MV-4-11 (cell line): ENCODE measurements at places on chromosomes 7 and 10.

DNA sequence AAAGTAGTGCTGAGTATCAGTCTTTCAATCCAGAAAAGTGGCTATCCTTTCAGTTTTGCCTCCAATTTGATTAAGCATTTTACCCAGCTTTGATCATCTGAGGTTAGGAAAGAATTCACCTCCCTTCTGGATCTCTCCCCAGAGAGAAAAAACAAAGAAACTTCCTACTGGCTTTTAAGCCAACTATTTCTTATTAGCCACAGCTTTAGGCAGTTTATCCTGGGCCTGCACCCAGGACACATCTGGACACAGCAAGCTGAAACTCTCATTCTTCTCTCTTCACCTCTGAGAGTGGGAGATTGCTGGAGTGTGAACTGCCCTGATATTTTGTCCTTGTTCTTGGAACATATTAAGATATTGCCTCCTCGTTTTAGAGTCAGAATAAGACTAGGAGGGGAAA lies 43.5 kb upstream of the LSM8 start:
- no peak for DNase-seq

GRCh38 chr7:29139191-29139590 lies 7.1 kb downstream of the CPVL start:
- DNase-seq = no peak

DNA sequence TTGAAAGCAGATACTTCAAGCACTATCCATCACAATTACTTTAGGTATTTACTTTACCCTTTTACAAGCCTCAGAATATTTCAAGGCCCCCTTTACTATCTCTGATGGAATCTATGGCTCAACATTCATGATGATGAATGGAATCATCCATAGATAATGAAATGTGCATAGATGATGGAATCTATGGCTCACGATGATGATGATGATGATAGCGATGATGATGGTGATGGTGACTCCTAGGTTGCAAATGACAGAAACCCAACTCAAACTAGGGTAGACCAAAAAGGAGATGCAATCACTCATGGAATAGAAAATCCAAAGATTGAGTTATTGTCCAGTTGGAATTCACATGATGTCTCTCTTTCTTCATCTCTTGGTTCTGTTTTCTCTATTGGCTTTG lies 55.7 kb downstream of the NEBL start:
- DNase-seq = no peak

- DNase-seq = no peak
These were observed 57.1 kb downstream of the FIGNL1 start for GRCh38 chr7:50393076-50393475.

DNA sequence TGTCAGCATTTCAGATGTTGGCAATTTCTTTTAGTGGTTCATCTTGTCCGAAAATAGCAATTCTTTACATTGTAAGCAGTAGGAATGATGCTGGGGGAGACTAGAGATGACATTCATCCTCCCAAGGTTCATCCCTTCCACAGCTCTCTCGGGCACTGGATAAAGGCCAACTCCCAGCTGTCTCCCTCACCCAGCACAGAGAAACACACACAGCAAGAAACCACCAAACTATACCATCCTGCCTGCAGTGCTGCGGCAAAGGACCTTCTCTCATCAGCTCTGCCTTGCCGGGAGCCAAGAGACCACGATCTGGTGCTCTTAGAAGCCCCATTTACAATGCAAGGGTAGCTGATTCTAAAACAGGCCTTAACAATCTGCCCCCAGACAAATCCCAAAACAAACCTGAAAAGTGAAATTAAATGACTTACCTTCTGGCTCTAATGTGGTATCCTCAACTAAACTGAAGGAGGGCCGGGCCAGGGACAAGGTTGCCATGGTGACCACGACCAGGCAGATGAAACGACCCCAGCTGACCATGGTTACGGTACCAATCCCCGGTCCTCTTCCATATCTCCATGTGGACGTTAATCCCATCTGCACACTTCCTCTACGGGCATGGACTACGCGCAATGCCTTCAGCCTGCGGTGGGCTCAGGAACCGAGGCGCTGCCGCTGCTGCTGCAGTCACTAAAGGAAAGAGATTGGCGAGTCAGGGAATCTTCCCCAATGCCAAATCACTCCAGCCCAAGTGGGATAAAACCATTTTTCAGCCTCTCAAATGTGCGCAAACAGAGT lies 4.8 kb downstream of the FGFR2 start:
- DNase-seq = no peak

- no peak for DNase-seq
These were observed 11.7 kb downstream of the CNPY1 start for GRCh38 chr7:155534691-155535090.

DNA sequence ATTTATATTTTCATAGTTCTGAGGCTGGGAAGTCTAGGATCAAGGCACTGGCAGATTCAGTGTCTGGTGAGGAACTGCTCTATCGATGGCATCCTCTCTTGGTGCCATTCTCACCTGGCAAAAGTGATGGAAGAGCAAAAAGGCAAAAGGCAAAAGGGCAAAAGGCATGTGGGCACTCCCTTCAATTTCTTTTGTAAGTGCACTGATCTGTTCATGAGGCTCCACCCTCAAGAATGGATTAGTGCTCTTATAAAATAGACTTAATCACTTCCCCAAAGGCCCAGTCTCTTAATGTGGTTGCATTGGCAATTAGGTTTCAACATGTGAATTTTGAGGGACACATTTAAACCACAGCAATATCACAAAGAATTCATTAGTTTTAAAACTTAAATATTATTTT lies 16.1 kb downstream of the TAS2R60 start:
- no peak for DNase-seq

DNA sequence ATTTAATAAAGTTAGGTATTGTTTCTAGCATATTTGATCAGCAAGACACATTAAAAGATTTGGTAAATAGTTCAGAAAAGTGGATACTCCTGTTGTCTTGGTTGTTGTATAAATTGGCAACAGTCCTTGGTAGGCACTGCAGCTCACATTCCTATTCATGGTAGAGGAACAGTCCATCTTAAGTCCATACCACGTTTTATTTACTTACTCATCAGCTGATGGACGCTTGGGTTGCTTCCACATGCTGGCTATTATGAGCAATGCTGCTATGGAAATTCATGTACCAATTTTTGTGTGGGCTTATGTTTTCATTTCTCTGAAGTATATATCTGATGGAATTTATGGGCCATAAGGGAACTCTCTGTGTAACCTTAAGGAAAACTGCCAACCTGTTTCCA lies 43.3 kb downstream of the C10orf120 start:
- DNase-seq = no peak

- DNase-seq = no peak
These were observed 105.1 kb downstream of the GATA3 start for GRCh38 chr10:8159341-8160165.
